Gastroesophageal sphincter (tissue), 4 donors: ENCODE measurements at places on chromosomes 7 and 10. TPM values are rescaled to one million over a fixed set of nuclear protein-coding genes. Genes with fewer than 3 reads are reported as not detected.

DNA sequence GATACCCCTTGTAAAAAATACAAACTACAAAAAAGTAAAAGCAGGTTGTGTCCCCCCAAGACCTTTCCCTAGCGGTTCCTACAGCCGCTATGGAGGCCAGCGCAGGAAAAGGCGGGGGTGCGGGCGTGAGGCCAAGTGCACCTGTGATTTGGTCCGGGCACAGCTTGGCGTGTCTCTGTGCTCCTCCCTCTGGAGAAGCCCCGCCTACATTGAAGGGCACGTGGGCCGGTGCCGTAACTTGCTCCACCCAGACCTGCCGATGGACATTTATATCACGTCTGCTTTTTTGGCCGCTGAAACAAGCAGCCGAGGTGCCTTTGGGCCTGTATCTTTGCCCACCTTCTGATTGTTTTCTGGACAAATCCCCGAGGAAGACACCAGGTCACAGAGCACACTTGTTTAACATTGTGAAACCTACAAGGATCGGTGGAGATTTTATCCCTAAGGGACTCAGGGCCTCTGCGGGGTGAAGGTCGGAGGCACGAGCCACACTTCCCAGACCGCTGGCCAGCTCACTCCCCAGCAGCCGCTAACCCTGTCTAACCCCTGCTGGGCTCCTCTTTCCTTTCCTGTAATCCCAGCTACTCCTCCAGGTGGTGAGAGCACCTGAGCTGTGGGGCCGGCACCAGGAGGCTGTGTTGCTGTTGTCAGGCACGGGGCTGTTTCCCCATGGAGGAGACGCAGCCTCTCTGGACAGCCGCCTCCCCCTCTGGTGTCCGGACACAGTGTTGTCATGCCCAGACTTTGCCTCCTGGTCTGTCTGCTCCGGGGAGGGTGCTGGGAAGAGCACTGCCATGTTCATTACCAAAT is 18.8 kb upstream of the INPP5A start:
- no peak for ATAC-seq

DNA sequence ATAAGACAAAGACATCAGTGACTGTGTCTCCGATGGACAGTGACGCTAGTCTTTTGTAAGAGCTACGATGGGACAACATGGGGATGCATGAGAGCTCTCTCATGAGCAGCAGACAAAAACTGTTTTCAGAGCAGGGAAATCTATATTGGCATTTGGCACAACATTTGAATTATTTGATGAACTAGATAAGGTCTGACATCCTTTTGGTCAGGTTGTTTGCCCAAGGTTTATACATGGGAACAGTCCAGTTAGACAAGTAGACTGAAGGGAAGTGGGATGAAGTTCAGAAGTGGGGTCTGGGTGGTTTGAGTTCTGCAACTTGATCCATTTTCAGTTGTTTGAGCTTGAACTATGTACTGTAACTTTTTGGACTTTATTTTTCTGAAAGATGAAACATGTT is 50.8 kb downstream of the BUB3 start:
- ATAC-seq: no peak

GRCh38 chr7:155217634-155218033 is 80.0 kb upstream of the INSIG1 start:
- no peak for ATAC-seq

SPACDR gene
- total RNA-seq: not detected

NPSR1 gene
- total RNA-seq: not detected
